Pulmonary artery endothelial cell (primary cell): ENCODE measurements at places on chromosomes 4 and X. TPM values are rescaled to one million over a fixed set of nuclear protein-coding genes. Genes with fewer than 3 reads are reported as not detected.

DNA sequence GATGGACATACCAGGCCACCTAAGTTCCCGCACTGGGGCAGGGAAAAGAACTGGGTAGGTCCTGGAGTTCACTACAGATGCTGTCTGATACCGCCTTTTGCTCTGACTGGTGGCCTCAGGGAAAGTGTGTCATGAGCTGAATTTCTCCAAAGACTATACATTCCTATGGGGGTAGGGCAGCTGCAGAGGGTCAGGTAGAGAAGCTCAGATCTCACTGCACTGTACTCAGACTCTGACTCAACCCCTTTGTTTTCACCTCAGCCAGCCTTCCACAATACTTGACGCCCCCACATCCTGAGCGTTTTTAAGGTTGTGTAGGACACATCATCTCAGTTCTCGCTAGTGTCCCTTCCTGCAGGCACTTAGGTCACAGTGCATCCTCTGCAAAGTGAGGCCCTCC lies 7.8 kb downstream of the GATB start:
- no peak for DNase-seq

- no peak for DNase-seq
Observed at GRCh38 chr4:122508083-122508482, 51.6 kb upstream of the IL2 start.

- DNase-seq: no peak
Observed at GRCh38 chrX:148310426-148311165, 189.8 kb upstream of the AFF2 start.

DNA sequence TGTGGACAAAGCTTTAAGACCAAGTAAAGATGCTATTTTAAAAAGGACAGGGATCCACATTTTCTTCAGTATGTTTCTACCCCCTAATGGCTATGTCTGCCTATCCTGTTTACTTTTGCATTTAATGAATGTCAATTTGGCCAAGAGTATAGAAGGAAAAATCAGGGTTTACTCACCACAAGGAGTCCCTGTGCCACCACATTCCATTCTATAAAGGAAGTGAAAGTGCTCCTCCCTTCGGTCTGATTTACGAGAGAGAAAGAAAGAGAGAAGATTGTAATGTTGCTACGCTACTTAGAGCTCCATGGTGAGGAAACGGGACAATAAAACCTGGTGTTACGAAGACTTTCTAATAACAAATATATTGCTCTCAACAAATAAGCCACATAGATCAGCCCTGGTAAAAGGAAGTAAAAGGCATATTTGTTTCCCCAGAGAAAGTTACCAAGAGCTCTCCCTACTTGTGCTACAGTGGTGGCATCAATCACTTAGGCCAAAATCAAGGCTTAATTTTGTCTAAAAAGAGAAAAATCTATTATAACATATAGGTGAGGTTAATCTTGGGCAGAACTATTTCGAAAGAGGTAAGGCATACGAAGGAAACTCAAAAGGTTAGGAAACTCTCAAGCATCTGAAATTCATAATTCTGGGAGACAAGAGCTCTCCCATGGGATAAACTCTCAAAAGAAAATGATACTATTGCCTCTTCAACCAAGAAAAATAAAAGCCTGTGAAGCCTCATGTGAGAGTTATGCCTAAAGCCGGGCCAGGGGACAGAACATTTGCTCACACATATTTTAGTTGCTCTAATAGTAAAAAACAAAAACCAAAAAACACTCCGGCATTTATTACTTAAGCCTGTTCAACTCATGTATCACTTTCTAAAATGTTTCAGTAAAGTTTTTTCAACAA lies 29.5 kb downstream of the TAPT1 start:
- DNase-seq: peak; percentile 51

DNA sequence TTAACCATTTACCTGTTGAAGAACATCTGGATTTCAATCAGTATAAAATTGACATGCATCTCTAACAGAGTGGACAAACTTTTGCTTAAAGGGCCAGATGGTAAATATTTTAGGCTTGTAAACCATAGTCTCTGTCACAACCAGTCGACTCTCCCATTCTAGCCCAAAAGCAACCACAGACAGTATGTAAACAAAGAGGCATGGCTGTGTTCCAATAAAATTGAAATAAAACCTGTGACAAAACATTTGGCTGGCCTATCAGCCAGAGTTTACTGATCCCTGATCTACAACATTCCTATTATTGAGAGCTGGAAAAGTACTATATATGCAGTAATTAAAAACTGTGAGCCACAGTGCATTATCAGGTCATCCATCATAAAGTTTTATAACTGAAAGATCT lies 3.2 kb downstream of the CENPC start:
- no peak for DNase-seq

- DNase-seq: peak; percentile 40
Observed at GRCh38 chrX:97389761-97390192, 506.1 kb downstream of the RPA4 start.

GRCh38 chr4:81337211-81337610 lies 122.2 kb upstream of the PRKG2 start:
- DNase-seq: no peak

GRCh38 chr4:106255195-106255594 lies 60.8 kb downstream of the TBCK start:
- no peak for DNase-seq

DNA sequence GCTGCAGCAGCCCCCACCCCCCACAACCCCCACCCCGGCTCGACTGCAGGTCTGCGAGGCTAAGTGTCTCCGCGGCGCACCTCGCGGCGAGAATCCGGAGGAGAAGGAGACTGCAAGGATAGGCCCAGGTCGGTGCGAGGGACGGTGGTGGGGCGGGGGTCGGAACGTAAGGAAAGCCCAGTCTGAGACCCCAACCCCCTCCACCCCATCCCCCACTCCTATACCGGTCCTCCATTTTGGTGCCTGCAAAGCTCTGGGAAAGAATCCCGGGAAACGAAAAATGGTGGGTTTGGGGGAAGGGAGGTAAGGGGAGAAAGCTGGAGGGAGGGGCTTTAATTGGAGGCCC lies 614 bp downstream of the BEX3 start:
- DNase-seq: no peak

DNA sequence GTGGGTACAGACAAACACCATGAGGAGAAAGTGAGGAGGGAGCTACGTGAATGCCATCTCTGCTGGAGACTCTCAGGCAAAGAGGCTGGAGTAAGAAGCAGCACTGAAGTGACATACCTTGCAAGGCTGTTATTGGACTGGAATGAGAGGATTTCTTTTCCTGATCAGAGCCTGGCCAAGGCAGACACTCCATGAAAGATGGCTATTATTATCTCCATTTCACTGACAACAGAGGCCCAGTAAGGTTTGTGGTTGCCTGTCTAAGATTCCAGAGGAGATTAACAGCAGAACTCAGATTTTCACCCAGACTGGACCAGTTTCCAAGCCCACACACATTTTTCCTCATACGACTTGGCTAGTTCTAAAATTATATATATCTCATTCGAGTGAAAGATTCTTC lies 162.0 kb upstream of the EOLA2 start:
- DNase-seq: no peak

DNA sequence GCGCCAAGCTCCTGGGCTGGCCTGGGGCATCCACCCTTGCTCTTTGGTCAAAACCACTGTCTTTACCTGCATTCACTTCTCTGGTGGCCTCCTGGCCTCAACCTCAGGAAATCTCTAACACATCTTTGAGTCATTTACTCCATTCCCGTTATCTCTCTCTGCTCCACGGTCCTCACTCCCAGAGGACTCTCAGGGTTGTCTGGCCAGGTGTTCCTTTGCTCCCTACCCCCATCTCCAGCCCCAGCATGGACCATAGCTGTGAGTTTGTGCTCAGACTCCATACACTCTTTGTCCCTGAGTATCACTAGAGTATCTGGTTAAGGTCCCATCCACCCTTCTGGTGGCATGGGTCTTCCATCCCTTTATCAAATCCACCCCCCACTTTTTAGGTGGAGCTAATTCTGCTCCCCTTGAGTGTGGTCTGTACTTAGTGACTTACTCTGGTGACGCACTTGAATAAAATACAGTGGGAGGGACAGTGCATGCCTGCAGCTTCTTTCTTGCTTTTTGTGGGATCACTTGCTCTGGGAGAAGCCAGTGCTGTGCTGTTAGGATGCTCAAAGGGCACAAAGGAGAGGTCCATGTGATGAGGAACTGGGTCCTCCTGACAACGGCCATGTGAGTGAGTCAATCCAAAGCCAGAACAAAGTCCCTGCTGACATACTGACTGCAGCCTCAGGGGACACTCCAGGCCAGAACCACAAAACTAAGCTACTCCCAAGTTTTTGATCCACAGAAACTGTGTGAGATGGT lies 44.3 kb downstream of the IGFBP7 start:
- no peak for DNase-seq

GRCh38 chr4:20358110-20358509 lies 106.4 kb downstream of the SLIT2 start:
- DNase-seq: no peak

DNA sequence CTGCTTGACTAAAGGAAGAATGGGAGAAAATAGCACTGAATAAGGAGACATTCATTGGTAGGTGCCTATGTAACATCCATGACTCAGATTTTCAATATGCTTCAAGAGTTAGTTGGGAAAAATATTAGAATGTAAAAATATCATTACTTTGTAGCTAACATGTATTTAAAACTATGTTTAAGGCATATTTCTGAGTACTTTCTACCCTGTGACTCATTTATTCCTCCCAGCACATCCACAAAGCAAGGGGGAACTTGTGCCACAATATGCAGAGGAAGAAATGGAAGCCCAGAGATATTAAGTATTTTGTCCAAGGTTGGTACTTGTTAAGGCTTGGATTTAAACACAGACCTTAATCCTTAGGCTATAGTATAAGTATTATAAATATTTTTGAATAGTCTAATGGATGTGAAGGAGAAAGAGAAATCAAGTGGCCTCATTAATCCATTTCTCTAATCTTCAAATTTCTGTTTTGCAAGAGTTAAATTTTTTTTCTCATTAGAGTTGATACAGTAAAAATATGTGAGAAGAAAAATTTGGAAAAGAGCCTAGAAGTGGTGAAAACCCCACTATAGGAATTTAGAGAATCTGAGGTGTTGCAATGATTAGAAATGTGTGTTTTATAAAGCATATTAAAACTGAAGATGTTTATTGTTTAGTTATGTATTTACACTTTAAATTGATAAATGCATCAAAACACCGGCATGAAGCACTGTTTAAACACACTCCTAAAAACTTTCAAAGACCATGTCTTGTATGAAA lies 149.3 kb upstream of the GYPA start:
- DNase-seq: no peak

- no peak for DNase-seq
Observed at GRCh38 chrX:152946681-152947080, 47.2 kb downstream of the PNMA5 start.

DNA sequence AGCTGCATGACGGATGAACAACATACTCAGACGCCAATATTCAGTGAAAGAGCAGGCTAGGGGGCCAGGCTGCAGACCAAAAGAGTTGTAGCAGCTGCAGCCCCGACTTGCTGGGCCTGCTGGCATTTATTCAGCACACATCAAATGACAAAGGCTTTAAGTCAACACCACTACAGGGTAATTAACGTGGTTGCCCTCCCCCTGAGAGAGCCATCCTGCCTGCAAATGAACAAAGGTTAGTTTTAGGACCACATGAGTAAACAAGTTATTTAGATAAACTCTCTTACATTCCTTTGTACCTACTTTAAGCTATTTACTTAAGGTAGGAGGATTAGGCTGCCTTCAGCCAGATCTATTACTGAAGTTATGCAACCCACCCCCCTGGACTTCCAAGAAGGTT lies 1329.1 kb downstream of the PCDH18 start:
- no peak for DNase-seq

GRCh38 chr4:94957030-94957429 lies 199.3 kb downstream of the BMPR1B start:
- DNase-seq: no peak

DNA sequence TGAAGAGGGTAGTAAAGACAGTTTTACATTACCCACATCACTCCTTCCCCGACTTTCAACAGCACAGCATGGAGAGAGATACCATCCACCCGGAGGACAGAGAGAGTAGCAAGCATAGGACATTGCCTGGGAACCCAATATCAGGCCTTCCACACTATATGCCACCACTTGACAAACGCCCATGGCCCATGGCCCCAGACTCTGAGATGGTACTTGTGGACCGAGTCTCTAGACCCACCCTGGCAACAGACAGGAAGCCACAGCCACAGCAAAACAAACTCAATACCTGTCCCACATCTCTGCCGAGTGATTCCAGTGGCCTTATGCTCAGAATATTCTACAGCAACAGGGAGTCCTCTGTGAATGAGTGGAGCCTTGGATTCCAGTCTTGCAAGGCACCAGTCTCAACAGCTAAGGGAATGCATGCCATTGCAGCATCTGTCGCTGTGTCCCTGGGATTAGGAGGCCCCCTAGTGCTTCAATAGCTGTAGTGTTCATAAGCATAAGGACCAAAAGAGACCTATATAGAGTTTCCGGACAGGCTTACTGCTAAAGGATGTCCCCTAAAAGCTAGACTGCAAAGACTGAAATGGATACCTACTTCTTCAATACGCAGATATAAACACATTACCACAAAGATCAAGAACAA lies 14.7 kb upstream of the CT55 start:
- peak; percentile 5 for DNase-seq

DNA sequence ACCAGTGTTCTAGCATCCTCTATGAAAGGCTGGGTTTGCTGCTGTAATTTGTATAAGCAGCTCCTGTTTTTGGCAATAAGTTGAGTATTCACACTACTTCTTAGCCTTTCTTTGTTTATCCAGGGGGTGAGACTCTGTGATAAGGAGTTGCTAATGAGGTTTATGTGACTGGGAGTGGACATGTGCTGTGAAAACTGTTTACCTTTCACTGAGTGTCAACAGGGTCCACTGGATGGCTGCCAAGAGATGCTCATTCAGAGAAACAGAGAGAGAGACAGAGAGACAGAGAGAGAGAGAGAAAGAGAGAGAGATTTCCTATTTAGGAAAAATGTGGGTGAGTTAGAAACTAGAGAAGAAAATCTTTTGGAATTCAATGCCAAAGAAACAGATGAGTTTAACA lies 233.9 kb downstream of the CHIC2 start:
- DNase-seq: no peak

DNA sequence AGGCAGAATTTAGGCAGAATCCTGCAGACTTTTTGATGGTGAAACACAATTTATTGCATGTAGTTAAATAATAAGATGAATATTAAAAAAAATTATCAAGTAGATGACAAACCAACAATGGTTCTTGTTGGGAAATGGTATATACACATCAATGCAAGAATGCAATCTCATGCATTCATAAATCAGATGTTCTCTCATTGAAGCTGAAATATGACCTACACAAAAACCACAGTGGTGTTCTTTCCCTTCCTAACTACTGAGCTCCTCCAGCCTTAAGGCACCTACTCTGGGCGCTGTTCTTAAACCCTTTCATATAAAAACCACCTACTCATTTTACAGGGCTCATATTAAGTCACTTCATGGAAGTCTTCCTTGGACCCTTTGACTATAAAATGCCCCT lies 64.1 kb downstream of the ANTXR2 start:
- DNase-seq: no peak

GRCh38 chr4:158159054-158159717 lies 13.6 kb downstream of the GASK1B start:
- DNase-seq: no peak

Gene VCX
- not detected in 2 replicates for total RNA-seq

Gene TMPRSS11A
- not detected in 2 replicates for total RNA-seq

Gene ENOX2
- total RNA-seq: 12.3 and 12.4 TPM in 2 replicates

Gene SLC10A4
- total RNA-seq: 0.11 TPM in 1 of 2 replicates, not detected in the other

Gene REELD1
- not detected in 2 replicates for total RNA-seq

Gene SULT1B1
- 49.4 and 55.5 TPM in 2 replicates for total RNA-seq

Gene STOX2
- 0.07 and 0.14 TPM in 2 replicates for total RNA-seq

Gene ATP2B3
- 0.11 TPM in 1 of 2 replicates, not detected in the other for total RNA-seq

Gene IL21
- not detected in 2 replicates for total RNA-seq
